ENCODE measurements at places on chromosomes 12 and 14. TPM values are rescaled to one million over a fixed set of nuclear protein-coding genes. Genes with fewer than 3 reads are reported as not detected.

The GALNT16 gene
- total RNA-seq, result 0.85 TPM

The KRT8 gene
- 13.4 TPM for total RNA-seq

The TSPAN11 gene
- 0.18 TPM for total RNA-seq

The TAS2R46 gene
- 1.8 TPM for total RNA-seq

The CLEC1B gene
- not detected for total RNA-seq

The KRT75 gene
- total RNA-seq, result not detected

The ASPG gene
- total RNA-seq, result not detected

The LBHD2 gene
- total RNA-seq, result not detected

The AMIGO2 gene
- total RNA-seq, result 15.4 TPM

The TAS2R20 gene
- 2.2 TPM for total RNA-seq

The AVPR1A gene
- under 0.01 TPM for total RNA-seq

The PPP1R1A gene
- total RNA-seq, result not detected

The P2RX2 gene
- not detected for total RNA-seq
